ENCODE measurements at places on chromosomes 5 and 9.

- DNase-seq, result no peak
Observed at GRCh38 chr5:41686767-41687166, 176.4 kb upstream of the PLCXD3 start.

- DNase-seq, result no peak
Observed at GRCh38 chr5:132473019-132473531, 17.5 kb downstream of the IRF1 start.

- DNase-seq, result no peak
Observed at GRCh38 chr5:30539004-30539634, 654.4 kb upstream of the CDH6 start.

- DNase-seq, result no peak
Observed at GRCh38 chr9:81741103-81741502, 51.8 kb upstream of the TLE1 start.

DNA sequence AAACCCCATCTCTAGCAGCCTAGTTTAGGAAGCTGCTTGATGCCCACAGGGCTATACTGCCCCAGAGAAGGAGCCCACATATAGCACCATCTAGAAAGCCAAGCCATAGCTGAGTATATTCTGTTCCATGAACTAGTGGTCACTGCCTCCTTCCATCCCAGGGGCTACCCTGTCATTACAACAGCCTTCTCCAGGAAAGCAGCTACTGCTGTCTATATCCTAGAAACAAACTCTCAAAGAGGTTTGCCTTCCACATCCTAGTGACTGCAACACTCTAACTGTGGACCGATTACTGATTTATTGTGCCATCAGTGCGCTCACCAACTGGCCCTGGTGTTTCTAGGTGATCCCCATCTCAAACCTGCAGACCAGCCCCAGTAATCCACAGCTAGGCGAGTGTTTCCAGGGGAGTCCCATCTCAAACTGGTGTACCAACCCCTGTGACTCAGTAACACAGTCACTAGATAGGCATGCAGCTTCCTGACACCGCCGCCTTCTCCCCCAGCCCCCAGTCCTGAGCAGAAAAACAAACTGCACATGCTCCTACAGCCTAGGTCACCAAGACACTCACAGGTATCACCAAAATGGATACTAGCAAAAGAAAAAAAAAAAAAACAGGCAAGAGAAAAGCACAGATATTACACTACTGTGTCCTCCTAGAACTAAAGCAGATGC lies 14.8 kb downstream of the SPTLC1 start:
- no peak for DNase-seq
